ENCODE measurements at places on chromosomes 2 and 18.

- DNase-seq: peak; percentile 72
Measured at GRCh38 chr2:96507957-96508520, 2.9 kb upstream of the NEURL3 start.

DNA sequence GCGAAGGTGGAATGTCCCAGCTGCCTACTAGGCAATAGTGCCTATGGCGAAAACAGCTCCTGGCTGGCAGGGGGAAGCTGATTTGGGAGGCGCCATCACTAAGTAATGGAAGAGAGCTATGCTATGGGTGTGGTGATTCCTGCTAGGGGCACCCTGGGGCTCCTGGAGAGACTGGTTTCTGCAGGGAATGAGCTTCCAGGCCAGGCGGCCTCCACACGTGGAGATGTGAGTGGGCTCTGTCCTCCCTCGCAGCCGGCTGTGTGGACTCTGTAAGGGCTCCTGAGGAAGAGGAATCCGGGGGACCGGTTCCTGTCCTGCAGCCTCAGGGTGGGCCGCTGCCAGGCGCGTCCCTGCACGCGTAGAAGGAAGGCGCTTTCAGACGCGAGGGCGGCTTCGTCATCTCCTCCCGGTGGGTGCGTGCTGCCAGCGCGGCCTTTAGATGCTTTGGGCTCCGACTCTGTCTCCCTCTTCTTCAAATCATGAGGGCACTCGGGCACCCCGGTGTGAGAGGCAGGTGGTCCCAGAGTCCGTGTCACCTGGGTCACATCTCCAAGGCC is 55.5 kb upstream of the ANKRD62 start:
- no peak for DNase-seq

DNA sequence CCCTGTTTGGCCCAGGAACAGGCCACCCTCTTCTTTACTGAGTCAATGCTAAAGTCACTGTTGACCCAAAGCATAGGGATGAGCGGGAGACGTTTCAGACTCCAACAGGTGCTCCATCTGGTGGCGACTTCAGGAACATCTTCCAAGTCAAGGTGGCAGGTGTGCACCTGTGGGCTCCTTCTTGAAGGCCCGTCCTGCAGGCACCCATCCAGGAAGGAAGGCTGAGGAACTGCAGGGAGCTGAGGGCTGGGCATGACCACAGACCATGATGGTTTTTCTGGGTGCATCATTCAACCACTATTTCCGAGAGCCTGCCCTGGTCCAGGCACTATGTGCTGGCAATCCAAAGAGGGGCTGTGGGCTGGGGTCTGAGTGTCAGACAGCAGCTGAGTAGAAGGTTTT is 142.8 kb downstream of the NDUFA10 start:
- DNase-seq: peak; percentile 29

GRCh38 chr2:239830121-239831000 is 194.8 kb downstream of the NDUFA10 start:
- no peak for DNase-seq

DNA sequence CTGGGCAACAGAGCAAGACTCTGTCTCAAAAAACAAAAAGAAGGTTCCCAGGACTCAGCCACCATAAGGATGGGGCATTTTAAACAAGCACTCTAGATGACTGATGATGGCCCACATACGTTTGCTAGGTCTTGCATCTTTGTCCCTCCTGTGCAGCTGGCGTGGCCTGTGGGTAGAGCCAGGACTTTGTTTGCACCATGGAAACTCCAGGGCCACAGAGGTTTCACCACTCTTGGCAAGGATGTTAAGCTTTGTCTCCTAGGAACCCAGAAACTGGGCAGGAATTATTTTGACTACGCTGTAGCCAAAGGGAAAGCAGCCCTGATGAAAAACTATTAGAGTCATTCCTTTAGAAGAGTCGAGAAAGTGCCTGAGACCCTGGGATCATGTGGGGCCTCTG is 75.3 kb upstream of the STPG4 start:
- peak; percentile 65 for DNase-seq

DNA sequence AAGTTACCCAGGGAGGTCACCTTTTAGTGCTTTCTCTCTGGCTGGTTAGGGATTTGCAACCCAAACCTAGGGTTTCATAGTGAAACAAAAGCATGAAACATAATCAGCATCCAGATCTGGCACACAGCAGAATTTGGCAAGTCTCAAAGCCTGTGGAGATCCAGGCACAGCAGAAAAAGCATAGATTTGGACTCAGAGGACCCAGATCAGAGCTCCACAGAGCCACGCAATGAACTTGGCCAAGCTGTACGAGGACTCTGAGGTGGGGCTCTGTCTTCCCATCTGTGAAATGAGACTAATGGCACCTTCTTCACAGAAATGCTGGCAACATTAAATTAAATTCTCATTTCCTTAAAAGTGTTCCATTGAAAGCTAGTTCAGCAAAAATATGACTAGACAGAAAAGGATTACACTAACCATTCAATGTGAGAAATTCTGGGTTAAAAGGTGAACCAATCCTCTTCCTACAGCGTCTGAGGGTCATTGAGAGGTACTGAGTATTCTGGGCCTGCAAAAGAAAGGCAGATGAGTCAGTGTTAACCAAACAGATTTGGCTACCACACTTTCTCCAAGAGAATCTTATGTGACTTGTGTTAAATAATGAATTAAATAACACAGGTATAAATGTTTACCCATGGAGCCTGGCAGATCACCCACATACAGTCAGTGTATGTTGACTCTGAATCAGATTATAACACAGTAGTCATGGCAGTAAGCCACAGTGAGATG is 266.3 kb downstream of the MREG start:
- DNase-seq: no peak

GRCh38 chr2:206846981-206847834 is 81.8 kb downstream of the FASTKD2 start:
- no peak for DNase-seq

DNA sequence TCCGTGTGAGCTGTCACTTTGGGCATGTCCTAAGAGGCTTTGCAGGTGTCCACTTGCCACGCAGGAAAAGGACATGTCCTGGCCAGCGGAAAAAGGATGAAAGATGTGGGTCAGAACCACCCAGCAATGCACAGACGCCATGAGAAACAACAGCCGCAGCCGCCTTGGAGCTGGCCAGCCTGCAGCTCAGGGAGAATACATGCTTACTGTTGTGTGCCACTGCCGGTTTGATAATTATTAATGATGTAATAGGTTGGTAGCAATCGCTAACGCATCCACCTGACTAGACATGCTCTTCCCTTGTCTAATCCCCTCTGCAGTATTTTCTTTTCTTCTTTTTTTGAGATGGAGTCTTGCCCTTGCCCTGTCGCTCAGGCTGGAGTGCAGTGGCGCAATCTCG is 221.7 kb downstream of the HAUS1 start:
- no peak for DNase-seq

DNA sequence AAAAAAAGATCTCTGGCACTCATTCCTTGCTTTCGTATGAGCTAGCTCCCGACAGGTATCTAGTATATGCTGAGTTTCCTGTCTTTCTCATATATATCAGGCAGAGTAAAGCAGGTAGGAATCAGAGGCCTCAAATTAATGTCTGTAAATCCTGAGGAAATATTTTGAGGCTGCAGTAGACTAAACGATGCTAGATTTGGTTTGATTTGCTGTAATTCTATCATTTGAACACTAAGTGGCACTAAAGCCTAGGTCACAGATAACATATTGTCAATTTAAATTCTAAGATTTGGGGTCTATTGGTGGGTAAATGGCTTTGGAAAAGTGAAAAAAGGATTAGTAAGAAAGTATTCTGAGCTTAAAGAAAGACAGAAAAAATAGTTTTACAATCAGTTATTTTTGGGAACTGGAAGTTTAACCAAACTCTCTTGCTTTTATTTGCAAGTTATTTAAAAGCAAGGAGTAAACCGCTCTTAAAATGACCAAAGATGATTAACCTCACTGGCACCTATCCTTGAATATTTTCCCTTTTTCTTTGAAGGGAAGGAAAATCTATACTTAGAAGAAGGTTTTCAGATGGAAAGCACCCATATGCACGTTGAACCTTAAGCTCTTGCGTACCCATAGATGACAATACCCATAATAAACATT is 37.6 kb upstream of the SLC4A10 start:
- peak; percentile 49 for DNase-seq

DNA sequence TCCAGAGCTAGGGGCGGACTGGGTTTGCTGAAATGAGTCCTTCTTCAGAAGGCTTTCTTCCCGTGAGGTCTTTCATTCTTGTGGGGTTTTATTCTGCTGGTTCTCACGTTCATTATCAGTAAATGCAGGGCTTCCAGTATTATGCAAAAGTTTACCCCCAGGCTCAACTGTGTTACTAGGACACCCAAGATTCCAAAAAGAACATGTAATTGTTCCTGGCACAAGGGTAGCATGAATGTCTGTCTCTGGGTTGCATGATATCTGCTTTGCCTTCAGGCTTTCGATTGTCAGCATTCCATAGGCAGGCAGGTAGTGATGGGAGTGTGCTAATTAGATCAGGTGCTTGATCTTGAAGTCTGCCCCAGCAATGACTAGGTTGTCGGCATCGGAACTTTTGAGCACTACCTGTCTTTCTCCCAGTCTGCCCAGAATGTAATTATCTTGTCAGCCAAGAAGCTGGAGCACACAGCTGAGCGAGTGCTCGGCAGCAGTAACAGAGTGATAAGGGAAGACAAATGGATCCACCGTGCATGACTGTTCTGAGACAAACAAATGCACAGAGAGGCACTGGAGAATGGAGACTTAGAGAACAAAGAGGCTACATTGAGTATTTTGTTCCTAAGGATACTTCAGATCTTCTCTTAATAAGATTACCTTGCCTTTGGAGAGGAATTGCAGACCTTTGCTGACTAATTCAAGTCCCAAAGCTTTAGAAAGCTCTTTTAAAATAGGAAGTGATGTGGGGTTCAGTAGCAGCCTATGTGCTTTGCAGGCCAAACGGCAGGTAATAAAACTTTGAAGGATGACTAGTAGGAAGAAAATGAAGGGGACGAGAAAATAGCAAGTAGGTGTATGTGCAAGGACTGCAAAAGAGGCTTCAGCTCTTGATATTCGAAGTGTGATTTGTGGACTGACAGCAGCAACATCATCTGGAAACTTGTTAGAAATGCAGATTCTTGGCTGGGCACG is 41.9 kb downstream of the ITGB6 start:
- no peak for DNase-seq

DNA sequence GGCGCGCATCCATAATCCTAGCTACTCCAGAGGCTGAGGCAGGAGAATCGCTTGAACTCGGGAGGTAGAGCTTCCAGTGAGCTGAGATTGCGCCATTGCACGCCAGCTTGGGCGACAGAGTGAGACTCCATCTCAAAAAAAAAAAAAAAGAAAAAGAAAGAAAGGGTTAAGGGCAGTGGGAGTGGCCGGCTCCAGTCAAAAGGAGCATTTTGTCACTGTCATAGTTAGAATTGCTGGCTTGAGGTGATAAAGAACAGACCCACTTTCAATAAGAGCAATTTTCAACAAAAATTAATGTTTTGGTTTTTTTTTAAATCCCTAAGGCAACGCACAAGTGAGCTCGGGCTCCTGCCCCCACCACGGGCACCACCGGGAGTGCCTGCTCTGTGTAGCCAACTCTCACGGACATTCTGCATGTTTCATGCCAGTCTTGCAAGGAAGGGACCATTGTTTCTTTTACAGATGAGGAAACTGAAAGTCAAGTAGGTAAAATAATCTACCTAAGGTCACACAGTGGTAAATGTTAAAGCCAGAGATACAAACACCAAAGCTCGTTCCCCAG is 8.5 kb downstream of the CIB4 start:
- no peak for DNase-seq

DNA sequence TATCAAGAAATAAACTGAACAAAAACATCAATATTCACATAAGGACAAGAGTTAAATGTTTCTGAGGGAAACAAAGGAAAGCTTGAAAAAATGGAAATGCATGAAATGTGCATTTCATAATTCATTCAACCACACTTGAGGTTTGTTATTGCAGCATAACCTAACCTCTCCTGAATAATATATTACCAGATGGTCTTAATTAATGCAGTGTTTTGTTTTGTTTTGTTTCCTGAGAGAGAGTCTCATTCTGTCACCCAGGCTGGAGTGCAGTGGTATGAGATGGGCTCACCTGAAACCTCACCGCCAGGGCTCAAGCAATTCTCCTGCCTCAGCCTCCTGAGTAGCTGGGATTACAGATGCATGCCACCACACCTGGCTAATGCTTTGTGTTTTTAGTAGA is 139.9 kb upstream of the PIEZO2 start:
- DNase-seq: no peak

- no peak for DNase-seq
Measured at GRCh38 chr2:19542796-19543662, 184.6 kb upstream of the OSR1 start.

- DNase-seq: no peak
Measured at GRCh38 chr18:41767960-41768359, 187.1 kb upstream of the PIK3C3 start.

DNA sequence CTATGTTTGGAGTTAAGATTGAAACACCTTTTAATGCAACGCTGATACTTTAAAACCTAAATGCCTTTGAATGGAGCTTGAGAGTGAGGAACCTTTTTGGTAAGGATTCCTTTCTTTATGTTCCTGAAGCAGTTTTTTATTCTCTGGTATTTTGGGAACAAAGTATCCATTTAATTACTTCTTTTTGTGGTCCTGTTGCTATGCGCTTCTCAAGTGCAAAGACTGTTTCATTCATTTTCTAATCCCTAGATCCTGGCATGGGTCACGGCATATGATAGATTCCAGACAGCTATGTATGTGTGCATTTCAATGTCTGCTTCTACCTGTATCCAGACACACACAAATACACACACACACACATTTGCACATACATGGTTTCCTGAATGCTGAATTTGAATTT is 28.0 kb downstream of the TRPM8 start:
- DNase-seq: no peak

GRCh38 chr2:216698895-216699294 is 3.5 kb upstream of the IGFBP5 start:
- peak; percentile 72 for DNase-seq

DNA sequence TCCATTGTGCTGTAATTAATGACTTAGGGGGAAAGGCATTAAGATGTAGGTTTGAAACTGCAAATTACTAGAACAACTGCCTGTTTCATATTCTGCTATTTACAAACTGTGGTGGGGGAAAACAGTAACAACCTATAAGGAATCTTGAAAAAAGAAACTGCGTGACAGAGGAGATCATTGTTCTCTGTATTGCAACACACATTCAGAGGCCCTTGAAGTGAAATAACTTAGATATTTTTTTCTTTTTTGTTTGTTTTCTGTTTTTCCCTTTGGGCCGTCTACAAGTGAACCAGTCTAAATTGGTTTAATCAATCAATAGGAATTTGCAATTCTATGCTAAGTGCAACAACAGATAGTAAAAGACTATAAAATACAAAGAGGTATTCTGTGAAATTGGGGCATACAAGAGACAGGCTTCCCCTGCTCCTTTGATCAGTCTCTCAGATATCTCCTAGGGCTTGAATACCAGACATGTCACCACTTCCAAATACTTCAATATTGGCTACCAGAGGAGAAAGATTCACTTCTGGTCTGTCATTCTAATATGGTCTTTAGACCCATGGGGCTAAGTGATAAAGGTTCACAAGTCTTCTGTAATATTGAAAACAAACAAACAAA is 2055.1 kb upstream of the CELF4 start:
- DNase-seq: no peak
